Karpas-422 (cell line): ENCODE measurements at places on chromosomes 16 and 17. TPM values are rescaled to one million over a fixed set of nuclear protein-coding genes. Genes with fewer than 3 reads are reported as not detected.

NLK gene
- total RNA-seq, result 36.0 and 60.0 TPM in 2 replicates

HOXB1 gene
- total RNA-seq, result not detected in 2 replicates

LMF1 gene
- 12.2 and 16.7 TPM in 2 replicates for total RNA-seq

MPP3 gene
- total RNA-seq, result not detected in 2 replicates

SULT1A2 gene
- total RNA-seq, result 16.1 and 36.1 TPM in 2 replicates

OR2C1 gene
- 0.14 TPM in 1 of 2 replicates, not detected in the other for total RNA-seq

CLUH gene
- 39.1 and 67.3 TPM in 2 replicates for total RNA-seq

ACE gene
- total RNA-seq, result 6.7 and 13.9 TPM in 2 replicates

CBX8 gene
- total RNA-seq, result 8.0 and 26.4 TPM in 2 replicates

TBC1D28 gene
- total RNA-seq, result not detected in 2 replicates

IL21R gene
- total RNA-seq, result 1.9 and 2.2 TPM in 2 replicates

NECAB2 gene
- total RNA-seq, result not detected in 2 replicates

MAF gene
- not detected in 2 replicates for total RNA-seq

VAT1L gene
- total RNA-seq, result 5.1 and 5.8 TPM in 2 replicates
